ENCODE measurements at places on chromosomes 5 and 9.
A peak's percentile ranks its signal among the peaks of the same experiment; 100 is the strongest.

- DNase-seq, result no peak
These were observed 5.5 kb downstream of the KCNIP1 start for GRCh38 chr5:170509348-170509660.

GRCh38 chr9:135536216-135536615 lies 9.7 kb upstream of the OBP2A start:
- no peak for DNase-seq

DNA sequence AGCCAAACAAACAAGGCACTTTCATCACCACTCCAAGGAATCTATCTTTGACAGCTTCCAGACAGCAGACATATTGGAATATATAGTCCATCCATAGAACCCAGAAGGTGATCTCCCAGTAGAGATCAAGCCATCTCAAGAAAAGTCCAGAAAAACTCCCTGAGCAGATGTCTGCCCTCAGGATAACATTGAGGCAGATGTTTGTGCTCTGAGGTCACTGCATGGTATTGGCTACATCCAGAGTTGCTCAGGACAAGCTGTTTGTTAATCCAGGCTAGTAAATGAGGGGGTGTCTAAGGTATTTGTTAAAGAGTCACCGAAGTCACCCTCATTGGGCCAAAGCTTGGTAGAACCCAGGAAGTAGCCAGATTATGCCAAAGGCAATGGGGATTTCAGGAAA lies 556.3 kb upstream of the KLF4 start:
- no peak for DNase-seq

DNA sequence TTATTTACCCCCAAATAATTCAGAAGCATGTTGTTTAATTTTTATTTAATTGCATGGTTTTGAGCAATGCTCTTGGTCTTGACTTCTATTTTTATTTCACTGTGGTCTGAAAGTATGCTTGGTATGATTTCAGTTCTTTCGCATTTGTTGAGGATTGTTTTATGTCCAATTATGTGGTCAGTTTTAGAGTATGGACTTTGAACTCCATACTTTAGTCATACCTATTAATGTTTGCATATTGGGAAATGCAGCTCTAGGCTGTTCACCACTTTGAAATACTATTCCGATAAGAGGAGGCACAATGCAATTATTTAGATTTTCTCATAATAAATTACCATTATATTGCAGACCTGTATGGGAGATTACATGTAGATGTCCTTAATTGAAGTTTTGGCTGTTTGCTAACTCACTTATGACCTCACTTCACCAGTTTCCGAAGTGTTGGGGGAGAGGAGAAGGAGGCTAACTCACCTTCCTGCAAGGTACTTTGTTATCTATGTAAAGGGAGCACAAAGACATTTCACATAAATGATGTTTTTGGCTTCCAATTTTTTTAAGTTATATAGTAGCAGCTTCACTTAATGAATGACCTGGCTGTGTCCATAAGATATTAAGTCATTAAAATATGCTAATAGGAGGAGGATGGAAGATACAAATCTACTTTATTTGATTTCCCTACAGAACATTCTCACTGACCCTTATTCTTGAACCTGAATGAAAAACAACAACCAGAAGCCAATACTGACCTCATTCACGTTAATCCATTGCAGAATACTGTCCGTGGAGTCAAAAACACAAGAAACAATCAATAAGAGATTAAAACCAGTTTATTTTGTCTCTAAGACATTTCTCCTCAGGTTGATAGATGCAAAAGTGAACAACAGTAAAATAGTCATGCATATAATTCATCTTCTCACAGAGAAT lies 970.3 kb upstream of the ARRDC3 start:
- no peak for DNase-seq

DNA sequence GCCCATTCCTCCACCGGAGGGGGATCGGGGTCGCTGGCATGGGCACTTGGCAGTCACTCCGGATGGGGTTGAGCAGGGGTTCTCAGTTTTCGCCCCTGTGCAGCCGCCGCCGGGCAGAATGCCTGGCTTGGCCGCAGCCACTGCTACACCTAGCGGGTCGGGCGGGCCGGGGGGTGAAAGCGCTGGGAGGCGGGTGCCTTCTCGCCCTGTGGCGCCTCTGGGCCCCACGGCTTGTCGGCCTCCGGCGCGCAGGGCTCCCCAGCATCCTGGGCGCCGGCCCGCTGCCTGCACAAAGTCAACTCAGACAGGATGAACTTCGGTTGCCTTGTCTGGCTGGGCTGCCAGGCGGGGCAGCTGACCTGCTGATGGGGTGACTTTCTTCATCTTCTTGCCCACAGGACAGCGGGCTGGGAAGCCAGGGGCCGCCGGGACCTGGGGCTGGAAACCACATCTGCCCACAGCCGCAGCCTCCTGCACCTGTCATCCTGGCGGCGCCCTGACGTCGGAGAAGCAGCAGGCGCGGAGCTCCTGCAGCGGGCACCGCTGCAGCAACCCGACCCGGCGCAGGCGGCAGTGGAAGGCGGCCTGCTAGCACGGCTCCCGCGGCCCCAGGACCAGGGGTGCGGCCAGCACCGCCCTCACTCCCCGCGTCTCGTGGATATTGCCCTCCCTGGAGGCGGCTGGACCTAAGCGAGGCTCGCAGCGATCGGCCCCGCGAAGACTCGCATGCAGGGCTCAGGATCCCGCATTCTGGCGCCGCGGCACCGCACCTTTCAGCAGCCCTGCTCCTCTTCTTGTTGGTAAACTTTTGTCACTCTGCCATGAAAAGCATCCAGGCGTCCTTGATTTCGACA lies 1.3 kb upstream of the ANKRD18A start:
- peak; percentile 12 for DNase-seq

DNA sequence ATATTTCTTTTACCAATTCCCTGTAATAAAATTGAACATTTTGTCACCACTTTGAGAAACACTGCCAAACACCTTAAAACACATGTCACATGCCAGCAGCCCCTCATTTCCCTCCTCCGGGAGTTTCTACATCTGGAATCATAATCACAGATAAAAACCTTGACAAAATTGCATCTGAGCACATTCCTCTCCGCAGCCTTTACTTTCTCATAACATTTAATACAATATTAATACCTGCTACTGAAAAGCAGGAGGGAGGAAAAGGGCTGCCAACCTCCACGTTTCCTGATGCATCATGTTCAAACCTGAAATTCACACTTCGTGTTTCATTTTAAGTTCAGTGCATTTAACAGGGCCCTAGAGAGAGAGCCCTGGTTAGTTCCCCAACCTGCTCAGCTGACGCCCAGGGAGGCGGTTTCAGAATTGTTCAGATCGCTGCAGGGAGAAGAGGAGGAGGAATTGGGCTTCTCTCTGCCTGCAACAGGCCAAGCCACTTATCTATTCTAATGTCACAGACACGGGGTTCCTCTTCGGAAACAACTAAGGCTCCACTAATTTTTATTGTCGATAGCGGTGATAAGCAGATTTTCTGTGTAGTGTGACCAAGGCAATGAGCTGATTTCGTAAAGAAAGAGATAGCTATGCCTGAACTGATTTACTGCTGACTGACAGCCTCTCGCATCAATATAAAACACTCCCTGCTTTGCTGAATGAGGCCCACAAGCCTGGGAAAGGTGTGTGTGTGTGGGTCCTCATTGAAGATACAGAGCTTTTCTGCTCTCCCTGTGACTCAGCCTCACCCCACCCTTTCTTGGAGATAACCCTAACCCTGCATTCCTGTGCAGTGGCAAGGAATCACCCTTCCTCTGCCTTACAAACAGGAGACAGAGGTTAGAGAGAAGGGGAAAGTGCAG lies 4.9 kb upstream of the LHX2 start:
- DNase-seq, result no peak

- no peak for DNase-seq
These were observed 68.8 kb upstream of the NTRK2 start for GRCh38 chr9:84600739-84601138.

DNA sequence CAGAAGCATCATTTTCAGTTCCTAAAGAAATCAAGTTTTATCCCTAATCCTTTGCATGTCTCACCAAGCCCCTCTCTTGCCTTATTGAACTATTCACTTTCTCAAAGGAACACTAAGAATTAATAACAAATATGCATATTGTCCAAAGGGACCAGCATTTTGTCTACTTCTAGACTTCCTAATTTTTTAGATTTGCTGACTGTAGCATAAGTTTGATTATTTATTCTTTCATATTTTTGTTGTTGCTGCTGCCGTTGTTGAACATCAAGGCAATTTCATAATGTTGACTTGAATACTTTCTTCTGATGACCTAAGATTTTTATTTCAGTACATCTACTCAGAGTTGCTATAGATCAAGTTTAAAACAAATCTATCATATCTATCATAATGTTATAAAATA lies 111.2 kb upstream of the HAPLN1 start:
- DNase-seq, result no peak

DNA sequence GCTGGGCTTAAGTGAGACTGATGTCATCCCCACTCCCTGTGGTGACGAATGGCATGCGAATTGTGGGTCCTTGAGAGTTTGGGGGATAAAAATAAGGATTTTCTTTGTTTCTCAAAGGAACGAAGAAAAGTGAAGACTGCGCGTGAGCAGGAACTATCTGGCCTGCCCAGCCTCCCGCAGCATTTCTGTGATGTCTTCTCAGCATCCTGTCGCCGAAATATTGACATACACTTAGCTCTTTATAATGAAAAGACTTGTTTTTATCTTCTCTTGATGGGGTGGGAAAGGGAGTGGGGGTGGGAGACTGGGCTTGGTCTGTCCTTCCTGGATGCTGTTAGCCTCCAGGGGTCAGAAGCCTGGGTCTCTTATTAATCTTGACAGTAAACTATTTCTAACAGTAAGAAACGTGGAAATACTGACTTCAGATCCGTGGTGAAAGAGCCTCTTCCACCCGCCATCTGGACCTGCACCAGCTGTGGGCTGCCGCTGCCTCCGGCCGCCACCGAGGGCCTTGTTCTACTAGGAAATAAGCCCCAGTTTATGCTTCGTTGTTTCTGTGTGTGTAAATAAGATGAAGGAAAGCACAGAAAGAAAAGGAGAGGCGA lies 239.6 kb downstream of the FANCC start:
- no peak for DNase-seq

DNA sequence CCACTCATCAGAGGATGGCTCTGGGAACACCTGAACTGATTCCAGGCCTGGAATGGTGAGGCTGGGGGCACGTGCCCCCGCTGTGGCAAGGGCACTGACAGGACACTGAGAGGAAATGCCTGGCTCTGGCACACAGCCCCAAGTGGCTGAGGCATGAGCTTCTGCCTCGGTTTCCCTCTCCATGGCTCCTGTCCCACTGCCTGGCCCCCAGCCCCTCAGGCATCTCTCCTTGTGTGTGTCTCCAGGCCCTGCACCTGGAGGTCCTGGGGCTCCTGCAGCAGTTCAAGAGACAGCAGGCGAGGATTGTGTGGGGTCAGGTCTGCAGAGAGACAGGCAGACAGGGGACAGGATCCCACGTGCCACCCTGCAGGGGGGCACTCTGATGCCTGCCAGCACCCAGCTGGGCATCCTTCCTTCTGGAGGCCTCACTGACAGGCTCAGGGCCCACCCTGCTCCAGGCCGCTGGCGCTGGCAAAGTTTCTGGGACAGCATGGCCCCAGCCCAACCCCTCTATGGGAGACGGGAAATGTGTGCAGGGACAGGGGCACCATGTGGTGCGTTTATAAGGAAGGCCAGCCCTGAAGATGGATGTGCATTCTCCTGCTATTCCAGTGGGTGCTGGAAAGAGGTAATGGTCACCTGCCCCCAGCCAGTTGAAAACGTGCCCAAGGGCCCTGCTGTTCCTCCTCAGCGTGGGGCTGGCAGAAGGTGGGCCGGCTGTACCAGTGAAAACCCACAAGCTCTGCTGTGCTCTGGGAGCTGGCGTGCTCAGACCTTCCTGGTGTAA lies 66.0 kb downstream of the RASGEF1C start:
- DNase-seq, result no peak

- no peak for DNase-seq
These were observed at the start of gene SLC6A3 for GRCh38 chr5:1445313-1445688. Gene SLC6A3, minus strand, starts transcription at chr5:1445440. Its CDS starts 2,243 bp downstream, at chr5:1443197.

DNA sequence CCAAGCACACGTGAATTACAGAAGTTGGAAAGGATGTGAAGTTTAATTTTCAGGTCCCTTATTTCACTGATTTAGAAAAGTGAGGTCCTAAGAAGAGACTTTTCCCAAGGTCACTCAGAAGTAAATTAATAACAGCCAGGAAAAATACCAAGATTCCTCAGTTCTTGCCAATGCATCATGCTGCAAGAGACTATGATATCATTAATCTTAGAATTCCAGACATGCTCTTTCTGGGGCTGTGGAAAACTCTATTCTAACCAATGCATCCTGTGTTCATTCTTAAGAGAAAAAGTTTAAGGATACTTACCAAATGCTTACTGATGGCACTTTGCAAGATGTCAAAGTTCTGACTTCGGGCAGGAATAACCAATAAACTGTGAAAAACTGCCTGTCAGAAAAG lies 42.8 kb downstream of the TEX10 start:
- no peak for DNase-seq

- DNase-seq, result no peak
These were observed 6.2 kb downstream of the CD180 start for GRCh38 chr5:67190410-67190809.

DNA sequence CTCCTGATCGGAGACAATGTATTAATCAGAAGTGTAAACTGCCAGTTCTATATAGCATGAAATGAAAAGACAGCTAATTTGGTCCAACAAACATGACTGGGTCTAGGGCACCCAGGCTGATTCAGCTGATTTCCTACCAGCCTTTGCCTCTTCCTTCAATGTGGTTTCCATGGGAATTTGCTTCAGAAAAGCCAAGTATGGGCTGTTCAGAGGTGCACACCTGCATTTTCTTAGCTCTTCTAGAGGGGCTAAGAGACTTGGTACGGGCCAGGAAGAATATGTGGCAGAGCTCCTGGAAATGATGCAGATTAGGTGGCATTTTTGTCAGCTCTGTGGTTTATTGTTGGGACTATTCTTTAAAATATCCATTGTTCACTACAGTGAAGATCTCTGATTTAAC lies 22.4 kb downstream of the IL7R start:
- no peak for DNase-seq

GRCh38 chr5:127608077-127608660 lies 40.7 kb upstream of the CTXN3 start:
- DNase-seq, result no peak

- no peak for DNase-seq
These were observed 1.3 kb downstream of the PRDM12 start for GRCh38 chr9:130665431-130666392.

GRCh38 chr5:32942225-32942989 lies 231.3 kb downstream of the NPR3 start:
- DNase-seq, result no peak

DNA sequence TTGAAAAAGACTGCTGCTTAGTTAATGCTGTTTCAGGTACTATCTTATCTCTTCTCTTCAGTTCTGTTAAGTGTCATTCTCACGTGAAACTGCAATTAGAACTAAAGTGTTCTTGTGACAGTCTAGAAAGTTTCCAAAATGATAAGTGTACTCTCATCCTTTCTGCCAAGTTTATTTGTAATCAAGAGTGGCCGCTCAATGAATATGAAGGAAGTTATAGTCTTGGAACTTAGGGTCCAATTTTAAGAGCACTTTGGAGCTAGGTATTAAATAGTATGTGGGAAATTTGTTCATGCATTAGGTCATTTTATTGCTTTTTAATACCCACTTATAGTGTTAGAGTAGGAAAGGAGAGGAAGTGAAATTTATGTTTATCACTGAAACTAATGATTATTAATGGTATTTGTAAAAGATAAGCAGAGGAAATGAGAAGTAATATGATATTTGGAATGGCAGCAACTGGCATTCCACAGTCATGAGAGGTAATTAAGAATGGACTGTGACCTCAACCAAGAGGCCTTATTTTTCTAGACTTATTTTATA lies 20.4 kb downstream of the XRCC4 start:
- DNase-seq, result no peak

All from effector memory CD4-positive, alpha-beta T cell (primary cell).